CD4-positive, alpha-beta T cell treated with Interleukin-15 for 1 hour (primary cell): ENCODE measurements at places on chromosomes 3 and 15.

- no peak for DNase-seq
Observed at GRCh38 chr3:8709801-8710507, 23.6 kb upstream of the CAV3 start.

GRCh38 chr3:100941041-100941440 is 52.2 kb downstream of the ABI3BP start:
- DNase-seq = no peak

DNA sequence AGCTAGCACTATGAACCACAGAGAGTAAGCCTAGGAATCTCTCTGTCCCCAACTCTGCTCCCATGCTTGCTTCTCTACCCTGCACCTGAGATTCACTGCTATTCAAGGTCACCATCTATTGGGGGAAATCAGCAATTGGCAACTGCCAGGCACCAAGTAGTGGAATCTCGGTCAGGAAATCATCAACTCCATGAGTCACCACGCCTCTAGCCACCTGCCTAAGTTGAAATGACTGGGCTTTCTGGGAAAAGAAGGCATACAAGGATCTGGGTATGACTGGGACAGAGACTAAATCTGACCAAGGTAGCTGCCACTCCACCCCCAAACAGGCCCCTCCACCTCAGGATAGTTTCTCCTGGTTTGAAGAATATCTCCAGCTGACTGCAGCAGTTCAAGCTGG is 464.1 kb upstream of the CBLB start:
- peak; percentile 15 for DNase-seq

DNA sequence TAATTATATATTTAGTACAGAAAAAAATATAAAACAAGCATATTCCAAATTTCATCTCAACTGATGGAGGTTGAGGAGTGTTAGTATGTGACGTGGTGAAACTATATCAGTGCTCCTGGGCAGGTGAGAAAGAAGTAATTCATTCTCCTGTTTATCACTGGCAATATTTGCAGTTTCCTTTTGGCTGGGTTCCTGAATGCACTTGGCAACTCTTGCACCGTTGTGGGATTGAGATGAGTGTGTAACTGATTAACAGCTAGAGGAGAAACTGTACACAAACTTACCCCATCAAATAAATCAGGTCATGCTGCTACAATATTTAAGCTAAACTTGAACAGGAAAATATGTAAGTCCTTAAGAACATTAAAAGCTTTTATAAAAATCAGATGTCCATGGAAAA is 2.1 kb upstream of the ATP13A4 start:
- no peak for DNase-seq

- no peak for DNase-seq
Observed at GRCh38 chr3:26558257-26558656, 64.3 kb upstream of the LRRC3B start.

- DNase-seq = no peak
Observed at GRCh38 chr15:90087454-90088154, 14.7 kb downstream of the IDH2 start.

GRCh38 chr3:67704322-67704721 is 49.9 kb upstream of the SUCLG2 start:
- peak; percentile 20 for DNase-seq

DNA sequence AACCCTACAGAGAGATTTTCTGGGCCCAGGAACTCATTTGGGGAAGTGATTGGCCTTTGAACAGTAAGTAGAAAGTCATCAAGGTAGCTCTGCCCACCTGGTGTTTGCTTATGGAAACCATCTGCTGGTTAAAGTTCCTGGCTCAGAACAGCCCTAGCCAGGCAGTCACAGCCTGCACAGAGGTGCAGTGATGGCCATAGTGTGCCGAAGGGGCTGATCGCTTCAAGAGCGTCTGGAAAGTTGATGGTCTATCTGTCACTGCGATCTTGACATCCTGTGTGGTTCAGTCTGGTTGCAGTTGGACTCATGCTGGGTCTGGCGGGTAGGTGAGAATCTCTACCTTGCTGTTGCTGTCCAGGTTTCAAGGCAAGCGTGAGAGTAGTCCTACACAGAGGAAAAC is 151.6 kb downstream of the SLCO3A1 start:
- no peak for DNase-seq

- DNase-seq = no peak
Observed at GRCh38 chr3:65348398-65348995, 660.7 kb upstream of the ADAMTS9 start.

DNA sequence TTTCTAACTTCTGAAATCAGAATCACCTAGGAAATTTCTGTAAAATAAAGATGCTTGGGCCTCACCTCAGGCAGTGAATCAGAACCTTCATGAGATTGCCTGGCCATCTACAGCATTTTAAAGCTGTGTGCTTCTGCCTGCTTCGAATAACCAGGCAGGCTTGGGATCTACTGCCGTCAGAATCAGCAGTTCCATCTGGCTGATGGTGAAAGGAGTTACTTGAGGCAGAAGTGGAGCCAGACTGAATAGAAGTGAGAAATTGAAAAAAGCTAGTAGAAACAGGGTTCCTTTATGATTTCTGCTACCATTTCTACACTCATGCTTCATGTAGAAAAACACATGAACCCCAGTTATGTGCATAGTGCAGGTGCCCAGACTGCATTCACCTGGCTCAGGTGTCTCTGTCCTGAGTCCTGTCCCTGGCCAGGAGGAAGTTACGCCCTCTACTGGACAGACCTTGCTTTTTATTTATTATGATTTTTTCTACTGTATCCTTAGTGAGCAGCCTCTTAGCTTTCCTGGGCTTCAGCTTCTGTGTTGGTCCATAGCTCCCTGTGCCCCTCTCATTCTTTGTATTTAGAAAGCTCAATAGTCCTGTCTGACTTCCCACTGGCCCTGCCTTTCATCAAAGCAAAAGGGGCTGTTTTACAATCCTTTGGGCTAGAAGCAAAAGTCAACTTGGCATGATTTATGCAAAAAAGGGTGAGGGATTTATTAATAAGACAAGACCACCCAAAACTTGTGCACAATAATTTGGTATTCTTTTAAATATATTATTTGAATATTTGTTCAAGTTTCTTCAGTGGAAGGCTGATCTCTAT is 200.8 kb upstream of the GOLGA6L4 start:
- DNase-seq = no peak

DNA sequence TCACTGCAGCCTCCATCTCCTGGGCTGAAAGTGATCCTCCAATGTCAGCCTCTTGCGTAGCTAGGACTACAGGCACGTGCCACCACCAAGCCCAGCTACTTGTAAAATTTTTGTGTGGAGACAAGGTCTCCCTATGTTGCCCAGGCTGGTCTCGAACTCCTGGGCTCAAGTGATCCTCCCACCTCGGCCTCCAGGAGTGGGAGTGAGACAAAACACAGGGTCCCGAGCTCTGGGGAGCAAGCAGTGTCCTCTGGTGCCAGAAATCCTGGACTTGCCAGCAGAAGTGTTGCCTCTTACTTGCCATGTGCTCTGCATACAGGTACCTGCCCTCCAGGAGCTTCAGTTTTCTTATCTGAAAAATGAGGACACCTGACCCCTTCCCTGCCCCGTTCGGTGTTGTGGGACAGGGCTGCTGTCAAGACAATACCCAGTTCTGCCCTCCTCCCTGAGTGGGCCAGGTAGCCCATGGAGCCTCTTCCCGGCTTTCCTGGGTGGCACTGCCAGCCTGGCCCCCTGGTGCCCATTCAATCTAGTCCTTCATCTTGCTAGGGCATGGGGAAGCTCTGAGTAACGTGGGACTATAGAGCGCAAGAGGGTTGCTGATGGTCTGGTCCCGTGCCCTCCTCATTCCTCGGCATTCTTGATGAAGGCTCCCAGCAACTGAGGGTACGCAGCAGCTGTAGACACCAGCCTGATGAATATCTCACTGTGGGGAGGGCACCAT is 164.6 kb downstream of the GOLGA6L4 start:
- DNase-seq = no peak

- no peak for DNase-seq
Observed at GRCh38 chr15:69692342-69692741, 239.7 kb downstream of the RPLP1 start.

- no peak for DNase-seq
Observed at GRCh38 chr3:171177056-171177455, 150.5 kb upstream of the SLC2A2 start.

DNA sequence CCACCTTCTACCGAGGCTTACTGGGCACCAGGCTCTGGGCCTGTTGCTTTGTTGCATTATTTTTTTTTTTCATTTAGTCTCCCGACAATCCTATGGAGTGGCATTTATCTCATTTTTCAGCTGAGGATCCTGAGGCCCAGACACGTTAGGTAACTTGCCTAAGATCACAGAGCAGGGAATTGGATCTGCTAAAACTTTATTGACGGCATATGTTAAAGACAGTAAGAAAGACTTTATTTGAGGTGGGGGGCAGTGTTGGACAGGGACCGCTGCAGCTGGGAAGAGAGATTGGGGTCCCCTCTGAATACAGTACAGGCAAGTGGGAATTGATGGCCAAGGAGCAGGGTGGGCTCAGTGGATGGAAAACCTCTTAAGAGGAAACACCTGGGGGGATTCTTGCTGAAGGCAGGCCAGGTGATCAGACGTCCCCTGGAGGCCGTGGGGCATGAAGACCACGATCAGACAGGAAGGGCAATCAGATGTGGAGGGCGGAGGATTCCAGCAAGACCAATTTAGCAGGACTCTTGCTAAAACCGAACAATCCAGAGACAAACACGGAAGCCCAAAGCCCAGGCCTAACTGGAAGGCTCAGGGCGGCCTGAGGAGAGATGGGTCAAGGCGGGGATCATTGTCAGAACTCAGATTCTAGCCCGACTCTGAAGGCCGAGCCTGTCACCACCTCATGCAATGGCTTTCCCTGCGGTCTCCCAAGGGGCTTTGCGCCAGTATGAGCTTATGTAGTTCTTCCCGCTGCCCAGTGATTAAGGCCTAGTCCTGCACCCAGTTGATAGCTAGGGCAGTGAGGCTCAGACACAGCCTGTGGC is 53.7 kb downstream of the RGMA start:
- no peak for DNase-seq

GRCh38 chr15:50823281-50823680 is 57.8 kb upstream of the SPPL2A start:
- no peak for DNase-seq

- DNase-seq = no peak
Observed at GRCh38 chr3:185313693-185314246, 49.2 kb upstream of the MAP3K13 start.

DNA sequence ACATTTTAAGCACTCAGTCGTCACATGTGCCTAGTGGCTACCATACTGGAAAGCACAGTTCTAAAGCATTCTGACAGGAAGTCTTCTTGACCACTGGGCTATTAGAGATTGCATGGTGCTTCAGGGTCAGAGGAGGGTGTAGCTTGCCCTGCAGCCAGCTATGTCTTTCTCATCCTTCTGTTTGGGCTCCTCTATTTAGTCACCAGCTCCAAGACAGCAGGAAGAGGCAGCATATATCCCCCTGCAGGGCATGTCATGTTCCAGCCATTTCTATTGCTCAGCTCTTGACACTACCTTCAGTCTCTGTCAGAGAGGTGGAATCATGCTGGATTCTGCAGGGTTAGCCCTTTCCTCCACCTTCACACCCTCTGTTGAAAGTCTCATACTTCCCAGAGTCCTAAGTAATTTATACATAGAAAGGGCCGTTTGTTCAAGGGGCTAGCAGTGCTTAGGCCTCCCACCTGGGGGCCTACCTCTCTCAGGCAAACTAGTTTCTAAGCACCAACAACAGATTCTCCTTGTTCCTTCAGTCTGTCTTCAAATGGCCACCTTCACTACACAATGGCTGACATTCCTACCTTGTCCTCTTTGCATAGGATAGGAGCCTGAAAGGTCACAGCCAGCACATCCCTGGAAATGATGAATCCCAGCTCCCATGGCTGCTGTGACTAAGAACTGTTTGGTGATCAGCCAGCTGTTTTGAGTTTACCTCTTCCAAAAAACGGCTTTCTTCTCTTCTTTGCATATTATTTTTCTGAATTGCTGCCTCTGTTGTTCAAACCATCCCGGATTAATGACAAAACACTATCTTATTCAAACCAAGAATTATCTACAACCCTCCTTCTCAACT is 115.7 kb upstream of the BFSP2 start:
- DNase-seq = no peak

GRCh38 chr3:169699070-169699469 is 35.6 kb upstream of the MECOM start:
- no peak for DNase-seq

DNA sequence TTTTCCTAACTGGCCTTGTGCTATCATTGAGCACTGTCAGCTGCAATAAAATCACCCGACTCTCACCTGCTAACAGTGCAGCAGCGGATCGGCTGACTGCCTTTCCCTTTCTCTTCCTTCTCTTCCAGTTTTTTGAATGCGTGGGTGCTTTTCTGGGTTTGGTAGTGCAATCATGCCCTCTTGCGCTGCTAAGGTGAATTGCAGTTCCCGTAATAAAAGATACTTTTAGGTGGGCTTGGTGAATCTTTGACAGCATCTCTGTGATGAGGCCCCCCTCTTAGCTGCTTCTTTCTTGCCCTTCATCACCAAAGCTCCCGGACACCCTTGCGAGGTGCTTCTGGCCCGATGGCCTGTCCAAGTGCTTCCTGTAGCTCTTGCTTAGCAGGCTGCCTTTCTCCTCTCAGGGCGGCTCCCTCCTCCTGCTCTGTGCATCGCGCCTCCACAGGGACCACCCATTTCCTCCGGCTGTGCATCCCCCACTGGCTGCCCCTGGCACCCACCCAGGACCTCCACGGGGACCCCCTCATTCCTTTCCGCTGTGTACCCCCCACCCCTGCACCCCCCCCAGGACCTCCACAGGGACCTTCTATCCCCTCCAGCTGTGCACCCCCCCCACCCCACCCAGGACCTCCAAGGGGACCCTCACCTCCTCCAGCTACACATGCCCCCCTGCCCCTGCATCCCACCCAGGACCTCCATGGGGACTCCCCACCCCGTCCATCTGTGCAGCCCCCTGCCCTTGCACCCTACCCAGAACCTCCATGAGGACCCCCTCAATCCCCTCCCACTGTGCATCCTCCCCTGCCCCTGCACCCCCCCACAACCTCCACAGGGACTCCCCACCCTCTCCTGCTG is 50.8 kb upstream of the RPL32 start:
- peak; percentile 31 for DNase-seq

GRCh38 chr3:66998904-66999235 is 763 bp downstream of the KBTBD8 start:
- DNase-seq = no peak

DNA sequence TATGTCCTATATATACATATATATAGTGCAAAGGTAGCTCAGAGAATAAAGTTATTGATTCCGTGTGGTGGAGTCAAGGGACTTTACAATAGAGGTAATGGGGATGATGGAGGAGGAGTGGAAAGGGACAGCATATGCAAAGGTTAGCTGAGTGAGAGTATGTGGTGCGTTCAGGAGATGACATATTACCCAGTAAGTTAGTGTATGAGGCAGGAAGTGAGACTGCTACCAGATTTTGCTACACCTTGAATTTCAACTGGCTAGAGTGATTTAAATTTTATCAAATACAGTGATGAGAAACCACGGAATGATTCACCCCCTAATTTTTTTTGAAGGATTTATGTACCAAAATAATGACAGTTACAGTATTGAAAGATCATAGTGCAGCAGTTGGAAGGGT is 2.8 kb downstream of the ACTL6A start:
- DNase-seq = no peak

GRCh38 chr15:40959331-40960141 is 6.3 kb downstream of the CHAC1 start:
- DNase-seq = no peak

GRCh38 chr3:142484912-142485435 is 37.1 kb upstream of the XRN1 start:
- no peak for DNase-seq
